ENCODE measurements at places on chromosomes 1 and 21. TPM values are rescaled to one million over a fixed set of nuclear protein-coding genes. Genes with fewer than 3 reads are reported as not detected.
A peak's percentile ranks its signal among the peaks of the same experiment; 100 is the strongest.

CYP4A11 gene
- total RNA-seq, result not detected

CFHR3 gene
- total RNA-seq, result not detected

VASH2 gene
- 1.2 TPM for total RNA-seq

NUCKS1 gene
- 218 TPM for total RNA-seq

ARMH1 gene
- total RNA-seq, result 155 TPM

DNA sequence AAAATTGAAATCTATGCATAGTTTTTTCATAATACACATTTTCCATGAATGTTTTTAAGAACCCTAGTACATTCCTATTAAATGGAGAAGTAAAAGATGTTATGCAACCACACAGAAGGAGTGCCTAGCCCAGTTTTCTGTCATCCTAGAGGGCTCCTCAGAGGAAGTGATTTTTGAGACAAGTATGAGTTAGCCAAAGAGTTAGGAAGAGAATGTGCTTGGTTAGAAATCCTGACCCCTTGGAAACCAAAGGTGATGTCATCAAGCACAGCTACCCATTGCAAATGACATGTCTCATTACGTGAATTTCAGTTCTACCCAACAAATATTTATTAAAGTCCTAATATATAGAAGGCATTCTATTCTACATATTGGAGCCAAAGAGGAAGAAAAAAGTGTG is 88.9 kb upstream of the TNFSF4 start:
- H3K4me1 ChIP-seq, result peaks cover 44% of the 10 kb centered on the region
- H3K27me3 ChIP-seq, result peaks cover 4% of the 10 kb centered on the region
- peaks cover 3% of the 10 kb centered on the region for H3K36me3 ChIP-seq
- H3K27ac ChIP-seq, result no peak overlapping the region
- DNase-seq, result no peak

DNA sequence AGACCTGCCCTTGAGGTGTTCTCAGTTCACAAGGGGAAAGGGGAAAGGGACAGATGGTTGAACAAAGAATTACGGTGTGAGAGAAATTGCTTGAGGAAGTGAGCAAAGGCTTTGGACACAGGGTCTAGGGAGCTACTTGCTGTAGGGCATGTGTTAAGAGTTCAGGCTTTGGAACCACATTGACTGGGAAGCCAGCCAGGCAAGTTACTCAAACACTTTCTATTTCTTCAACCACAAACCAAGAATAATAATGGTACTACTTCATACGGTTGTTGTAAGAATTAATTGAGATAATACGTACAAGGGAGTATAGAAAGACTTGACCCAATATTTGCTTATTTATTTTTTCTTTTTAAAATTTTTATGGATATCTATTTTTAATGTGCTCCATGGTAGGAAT is 26.6 kb downstream of the AK4 start:
- H3K27ac ChIP-seq, result no peak overlapping the region
- H3K27me3 ChIP-seq, result no peaks in the 10 kb centered on the region
- no peak overlapping the region for H3K4me3 ChIP-seq
- no peak for DNase-seq
- H3K36me3 ChIP-seq, result no peaks in the 10 kb centered on the region

- H3K27me3 ChIP-seq, result peaks cover 3% of the 10 kb centered on the region
- no peak overlapping the region for H3K4me3 ChIP-seq
- no peak overlapping the region for H3K27ac ChIP-seq
- no peaks in the 10 kb centered on the region for H3K4me1 ChIP-seq
These were observed 359.3 kb downstream of the PLPP3 start for GRCh38 chr1:56220021-56220420.

- no peak overlapping the region for H3K27ac ChIP-seq
- peak; percentile 25 for DNase-seq
- no peaks in the 10 kb centered on the region for H3K4me1 ChIP-seq
- no peaks in the 10 kb centered on the region for H3K27me3 ChIP-seq
- H3K36me3 ChIP-seq, result no peaks in the 10 kb centered on the region
These were observed 408.1 kb upstream of the RUNX1 start for GRCh38 chr21:35457097-35457804.

DNA sequence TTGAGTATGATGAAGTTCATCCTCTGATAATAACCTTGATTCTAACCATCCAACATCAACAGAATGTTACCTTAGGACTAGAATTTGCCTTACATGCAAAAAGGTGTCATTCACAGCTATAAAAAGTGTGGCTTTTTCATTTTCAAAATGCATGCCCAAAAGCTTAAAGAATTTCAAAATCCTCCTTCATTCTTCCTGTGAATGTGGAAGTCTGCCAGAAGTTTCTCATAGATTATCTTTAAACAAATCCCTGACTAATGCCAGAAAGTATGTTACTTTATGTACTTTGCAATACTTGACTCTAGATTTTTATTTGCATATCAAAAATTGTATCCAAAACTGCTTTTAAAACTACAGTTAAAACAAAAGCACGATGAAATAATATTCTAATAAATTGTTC is 270.6 kb upstream of the ZRANB2 start:
- no peaks in the 10 kb centered on the region for H3K4me1 ChIP-seq
- H3K27me3 ChIP-seq, result no peaks in the 10 kb centered on the region

DNA sequence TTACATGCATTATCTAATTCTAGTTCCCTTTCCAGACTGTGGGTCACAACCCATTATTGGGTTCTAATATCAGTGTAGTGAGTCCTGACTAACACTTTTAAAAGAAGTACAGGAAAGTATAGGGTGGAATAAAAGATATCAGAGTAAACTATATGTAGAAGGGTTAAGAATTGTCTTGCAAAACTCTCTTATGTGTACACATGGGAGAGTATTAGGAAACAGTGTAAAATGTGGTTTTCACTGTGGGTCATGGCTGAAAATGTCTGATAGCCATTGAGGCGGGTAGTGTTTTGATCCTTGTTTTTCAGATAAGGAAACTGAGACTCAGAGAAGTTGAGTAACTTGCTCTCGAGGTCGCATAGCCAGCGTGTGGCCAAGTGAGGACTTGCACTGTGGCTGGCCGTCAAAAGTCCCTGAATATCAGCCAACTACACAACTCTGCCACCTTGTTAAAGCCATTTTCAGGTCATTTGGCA is 18.5 kb upstream of the MTARC1 start:
- H3K27ac ChIP-seq, result no peak overlapping the region
- H3K27me3 ChIP-seq, result peaks cover 5% of the 10 kb centered on the region
- DNase-seq, result no peak
- H3K4me1 ChIP-seq, result no peaks in the 10 kb centered on the region
- no peaks in the 10 kb centered on the region for H3K36me3 ChIP-seq
- H3K4me3 ChIP-seq, result no peak overlapping the region

DNA sequence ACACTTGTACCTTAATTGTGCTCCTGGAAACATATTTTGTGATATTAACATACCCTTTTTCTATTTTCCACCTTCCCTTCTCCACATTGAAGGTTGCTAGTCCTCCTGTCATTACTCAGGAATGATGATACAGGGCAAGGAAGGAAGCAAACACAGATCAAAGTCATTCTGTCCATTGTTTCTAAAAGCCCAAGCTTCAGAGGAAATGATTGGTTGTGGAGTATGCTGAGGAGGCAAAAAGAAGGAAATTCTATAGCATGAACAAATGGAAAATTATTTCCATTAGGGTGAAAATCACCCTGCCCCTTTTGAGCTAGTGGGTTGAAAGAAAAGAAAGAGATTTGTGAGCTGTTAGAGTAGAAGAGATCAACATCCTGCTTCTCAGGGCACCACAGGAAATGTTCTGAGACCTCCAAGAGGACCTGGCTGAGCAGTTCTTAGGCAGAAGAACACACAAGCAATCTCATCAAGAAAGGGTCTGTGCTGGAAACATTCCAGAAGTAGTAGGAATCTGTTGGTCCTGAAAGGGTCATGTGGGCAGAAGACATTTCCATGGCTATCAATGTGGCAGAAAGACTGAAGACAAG is 29.0 kb upstream of the PRRX1 start:
- H3K4me1 ChIP-seq, result no peaks in the 10 kb centered on the region
- no peak for DNase-seq
- no peak overlapping the region for H3K4me3 ChIP-seq
- H3K36me3 ChIP-seq, result no peaks in the 10 kb centered on the region
- peaks cover 18% of the 10 kb centered on the region for H3K27me3 ChIP-seq

DNA sequence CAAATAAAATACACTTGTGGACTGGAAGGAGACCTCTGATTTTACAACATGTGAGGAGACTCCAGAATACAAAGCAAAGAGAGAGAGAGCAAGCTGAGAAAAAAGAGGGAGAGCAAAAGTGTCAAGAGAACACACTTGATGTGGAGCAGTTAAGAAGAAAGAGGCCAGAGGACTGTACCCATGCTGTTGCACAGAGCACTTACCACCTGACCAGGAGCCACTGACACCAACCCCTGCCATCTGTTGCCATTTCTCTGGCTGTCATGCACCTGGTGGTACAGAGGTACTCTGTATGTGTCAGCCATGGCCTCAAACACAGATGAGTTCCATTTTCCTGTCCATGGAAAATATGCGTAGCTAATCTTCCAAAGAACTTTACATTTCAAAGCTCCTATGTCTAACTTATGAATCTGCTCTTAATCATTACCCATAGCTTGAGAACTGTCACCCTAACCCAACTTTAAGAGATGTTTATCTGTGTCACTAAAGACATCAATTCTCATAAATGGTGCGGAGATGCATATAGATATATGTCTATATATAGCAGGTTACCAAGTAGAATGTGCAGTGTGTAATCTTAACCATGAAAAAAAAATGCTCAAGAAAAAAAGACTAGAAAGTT is 32.8 kb upstream of the ABCD3 start:
- peak; percentile 25 for DNase-seq
- H3K27ac ChIP-seq, result peak overlapping the region; percentile 85
- H3K4me1 ChIP-seq, result peaks cover 32% of the 10 kb centered on the region
- peaks cover 5% of the 10 kb centered on the region for H3K36me3 ChIP-seq
- no peaks in the 10 kb centered on the region for H3K27me3 ChIP-seq

GRCh38 chr1:84619383-84620102 is 45.3 kb upstream of the CTBS start:
- peak overlapping the region; percentile 42 for H3K4me3 ChIP-seq
- peak; percentile 61 for DNase-seq
- H3K4me1 ChIP-seq, result peaks cover 18% of the 10 kb centered on the region
- no peaks in the 10 kb centered on the region for H3K36me3 ChIP-seq
- H3K27ac ChIP-seq, result peak overlapping the region; percentile 76

- H3K27ac ChIP-seq, result no peak overlapping the region
- no peak for DNase-seq
- peaks cover 5% of the 10 kb centered on the region for H3K27me3 ChIP-seq
- H3K4me3 ChIP-seq, result no peak overlapping the region
These were observed 501.9 kb upstream of the USP24 start for GRCh38 chr1:55717111-55717510.

DNA sequence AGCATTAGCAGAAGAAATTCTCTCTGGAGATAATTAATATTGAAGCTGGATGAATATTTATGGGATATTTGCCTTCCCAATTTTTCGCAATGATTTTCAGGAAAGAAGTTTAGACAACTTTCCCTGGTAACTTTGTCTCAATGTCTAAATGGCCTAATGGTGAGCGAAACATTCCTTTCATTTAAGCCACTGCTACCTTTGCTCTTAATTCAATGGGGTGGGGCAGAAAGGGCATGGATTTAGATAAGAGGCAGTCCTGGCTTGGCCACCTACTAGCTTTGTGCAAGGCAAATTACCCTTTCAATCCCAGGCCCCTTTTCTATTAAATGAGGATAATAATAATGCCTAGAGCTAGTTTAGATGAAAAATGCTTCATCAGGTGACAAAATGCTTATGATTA is 27.1 kb upstream of the LYST start:
- no peak overlapping the region for H3K27ac ChIP-seq
- no peaks in the 10 kb centered on the region for H3K36me3 ChIP-seq
- H3K4me1 ChIP-seq, result peaks cover 5% of the 10 kb centered on the region
- H3K4me3 ChIP-seq, result no peak overlapping the region
- DNase-seq, result no peak

GRCh38 chr1:16716691-16717335 is 23.5 kb upstream of the RNU1-4 start:
- no peak overlapping the region for H3K27ac ChIP-seq
- no peak for DNase-seq
- H3K36me3 ChIP-seq, result no peaks in the 10 kb centered on the region
- H3K4me3 ChIP-seq, result no peak overlapping the region
- H3K27me3 ChIP-seq, result peaks cover 4% of the 10 kb centered on the region

DNA sequence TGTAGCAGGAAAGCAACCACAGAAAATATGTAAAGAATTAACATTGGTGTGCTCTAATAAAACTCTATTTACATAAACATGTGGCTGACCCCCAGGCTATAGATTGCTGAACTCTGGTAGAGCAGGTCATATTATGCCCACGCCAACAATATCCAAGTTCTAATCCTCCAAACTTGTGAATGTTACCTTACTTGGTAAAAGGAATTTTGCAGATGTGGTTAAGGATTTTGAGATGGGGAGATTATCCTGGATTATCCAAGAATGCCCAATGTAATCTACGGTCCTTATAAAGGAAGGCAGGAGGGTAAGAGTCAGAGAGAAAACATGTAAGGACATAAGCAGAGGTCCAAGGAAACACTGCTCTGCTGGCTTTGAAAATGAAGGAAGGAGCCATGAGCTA is 201.0 kb downstream of the USH2A start:
- no peak for DNase-seq
- no peak overlapping the region for H3K27ac ChIP-seq
- H3K27me3 ChIP-seq, result no peaks in the 10 kb centered on the region
- no peak overlapping the region for H3K4me3 ChIP-seq
- H3K36me3 ChIP-seq, result no peaks in the 10 kb centered on the region
- peaks cover 2% of the 10 kb centered on the region for H3K4me1 ChIP-seq

GRCh38 chr1:153253076-153253475 is 6.4 kb upstream of the LORICRIN start:
- no peaks in the 10 kb centered on the region for H3K4me1 ChIP-seq
- H3K4me3 ChIP-seq, result no peak overlapping the region
- peaks cover 15% of the 10 kb centered on the region for H3K27me3 ChIP-seq
- no peaks in the 10 kb centered on the region for H3K36me3 ChIP-seq
- no peak for DNase-seq
- H3K27ac ChIP-seq, result no peak overlapping the region

DNA sequence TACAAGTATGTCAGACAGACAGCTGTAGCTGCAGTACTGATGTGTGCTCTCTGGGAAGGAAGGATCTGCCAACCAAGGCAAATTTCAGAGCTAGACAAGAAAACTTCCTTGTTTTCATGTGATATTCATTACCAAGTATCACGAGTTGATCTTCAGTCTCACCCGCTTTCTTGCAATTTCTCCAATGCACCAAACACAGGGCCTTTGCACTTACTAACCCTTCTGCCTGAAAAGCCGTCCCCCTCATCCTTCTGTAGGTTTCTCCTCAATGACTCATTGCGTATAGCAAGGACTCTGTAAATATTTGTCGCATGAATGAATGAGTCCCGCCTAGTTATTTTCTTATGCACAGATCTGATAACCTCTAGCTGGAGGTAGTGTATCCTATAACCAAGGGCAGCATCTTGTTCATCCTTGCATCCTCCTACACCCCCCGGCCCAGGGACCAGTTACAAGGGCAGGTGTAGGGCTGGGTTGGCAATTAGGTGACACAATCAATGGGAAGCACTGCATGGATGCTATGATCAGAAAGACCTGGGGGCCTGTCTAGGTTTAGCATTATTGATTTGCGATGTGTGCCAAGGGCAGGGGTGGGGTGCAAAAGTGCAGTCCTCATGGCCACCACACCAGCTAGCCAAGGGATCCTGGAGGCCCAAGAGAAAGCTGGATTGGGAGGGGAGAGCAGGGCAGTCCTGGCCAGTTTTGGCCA is 51.4 kb upstream of the GPR157 start:
- H3K27ac ChIP-seq, result peak overlapping the region; percentile 30
- peak overlapping the region; percentile 28 for H3K4me3 ChIP-seq
- H3K27me3 ChIP-seq, result peaks cover 28% of the 10 kb centered on the region
- H3K36me3 ChIP-seq, result peaks cover 8% of the 10 kb centered on the region
- DNase-seq, result no peak
- peaks cover 6% of the 10 kb centered on the region for H3K4me1 ChIP-seq

- peak; percentile 14 for DNase-seq
- no peaks in the 10 kb centered on the region for H3K27me3 ChIP-seq
- no peak overlapping the region for H3K27ac ChIP-seq
- H3K36me3 ChIP-seq, result peaks cover 35% of the 10 kb centered on the region
- H3K4me3 ChIP-seq, result no peak overlapping the region
These were observed 5.8 kb downstream of the DCAF8 start for GRCh38 chr1:160256396-160257046.

Data from activated naive CD4-positive, alpha-beta T cell treated with anti-CD3 and anti-CD28 coated beads for 36 hours (primary cell).